ENCODE measurements at places on chromosomes 12 and 14.

DNA sequence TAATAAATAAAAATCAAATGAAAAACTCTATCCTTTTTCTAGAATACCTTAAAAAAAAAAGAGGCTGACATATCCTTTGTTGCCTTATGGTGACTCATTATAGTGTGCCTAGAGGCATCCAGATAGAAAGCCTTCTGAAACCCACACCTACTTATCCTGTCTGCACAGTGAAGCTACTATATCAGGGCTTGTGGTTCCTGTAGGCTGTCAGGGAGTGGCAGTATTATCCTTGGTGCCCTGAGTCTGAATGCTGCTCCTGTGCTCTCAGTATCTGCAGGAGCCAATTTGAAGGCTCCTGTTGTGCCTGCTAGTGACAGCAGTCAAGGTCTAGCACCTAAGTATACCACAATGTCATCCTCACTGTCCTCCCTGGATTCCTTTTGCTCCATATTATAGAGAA lies 168.4 kb upstream of the AVPR1A start:
- peak; percentile 4 for DNase-seq

- no peak for DNase-seq
Observed at GRCh38 chr14:85620947-85621346, 91.0 kb downstream of the FLRT2 start.

DNA sequence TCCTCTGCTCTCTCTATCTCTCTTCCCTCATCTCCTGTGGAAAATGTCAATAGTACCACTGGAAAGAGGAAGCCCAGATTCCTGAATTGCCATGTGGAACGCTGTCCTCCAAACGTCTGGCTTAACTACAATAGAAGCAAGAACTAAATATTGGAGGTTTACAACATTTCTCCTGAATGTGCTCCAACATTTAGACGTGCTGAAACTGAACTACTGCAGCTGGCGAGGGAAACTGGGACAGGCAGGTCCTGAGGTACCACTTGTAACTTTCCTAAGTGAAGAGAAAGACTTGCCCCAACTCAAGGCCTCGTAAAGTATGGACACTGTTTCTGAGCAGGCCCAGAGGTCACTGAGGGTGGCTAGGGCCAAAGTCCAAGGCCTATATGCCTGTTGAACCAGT lies 187.7 kb downstream of the NTF3 start:
- no peak for DNase-seq

GRCh38 chr14:29953501-29953900 lies 25.9 kb upstream of the PRKD1 start:
- no peak for DNase-seq

- no peak for DNase-seq
Observed at GRCh38 chr14:74913986-74914573, 9.0 kb downstream of the RPS6KL1 start.

GRCh38 chr12:121033625-121034349 lies 5.3 kb downstream of the OASL start:
- DNase-seq = no peak

- no peak for DNase-seq
Observed at GRCh38 chr12:39064708-39065107, 159.3 kb upstream of the CPNE8 start.

GRCh38 chr12:132391326-132392041 lies 62.1 kb upstream of the GALNT9 start:
- DNase-seq = no peak

GRCh38 chr14:24851837-24852236 lies 198.1 kb downstream of the STXBP6 start:
- no peak for DNase-seq

- DNase-seq = peak; percentile 27
Observed at GRCh38 chr12:56257491-56258067, 605 bp downstream of the ANKRD52 start.

DNA sequence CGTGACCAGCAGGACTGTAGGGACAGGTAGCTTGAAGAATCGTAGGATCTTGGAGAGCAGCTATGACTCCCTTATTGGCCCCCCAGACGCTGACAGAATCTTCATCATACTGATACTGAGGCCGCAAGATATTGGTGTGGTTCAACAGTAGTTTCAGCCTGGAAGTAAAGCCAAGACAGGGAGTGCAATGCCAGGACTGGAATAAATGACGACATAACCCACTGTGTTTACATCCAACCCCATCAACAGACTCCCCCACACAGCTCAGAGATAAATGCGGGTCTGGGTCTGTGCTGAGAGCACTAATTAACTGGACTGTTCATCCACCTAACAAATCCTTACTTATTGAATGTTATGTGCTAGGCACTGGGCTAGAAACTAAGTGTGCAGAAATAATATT lies 16.6 kb downstream of the NOXRED1 start:
- DNase-seq = no peak

GRCh38 chr12:123532019-123532418 lies 1.5 kb downstream of the RILPL1 start:
- DNase-seq = no peak

DNA sequence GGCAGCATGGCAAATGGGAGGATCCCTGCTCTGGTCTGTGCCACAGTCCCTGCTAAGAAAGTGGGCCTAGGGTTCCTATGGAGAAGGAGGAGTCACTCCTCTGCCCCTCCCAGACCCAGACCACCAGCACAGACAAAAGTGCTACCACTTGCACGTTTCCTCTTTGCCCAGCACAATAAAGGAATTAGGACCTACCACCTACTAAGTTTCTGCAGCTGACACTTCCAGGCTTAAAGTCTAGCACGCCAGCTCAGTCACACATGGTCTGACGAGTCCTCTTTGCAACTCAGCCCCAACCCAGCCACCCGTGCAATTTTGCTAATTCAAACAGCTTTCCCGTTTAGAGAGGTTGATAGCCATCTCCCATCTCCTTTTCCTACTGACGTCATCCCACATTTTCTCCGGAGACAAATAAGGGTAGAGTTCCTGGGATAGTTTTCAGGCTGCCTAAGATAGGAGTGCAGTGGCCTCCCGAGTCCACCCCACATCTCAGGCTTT lies 66.2 kb upstream of the PTGR2 start:
- DNase-seq = no peak

- DNase-seq = peak; percentile 75
Observed at GRCh38 chr12:128817111-128818015, 6.4 kb downstream of the SLC15A4 start.

GRCh38 chr14:33936391-33936790 lies 14.5 kb downstream of the EGLN3 start:
- no peak for DNase-seq

DNA sequence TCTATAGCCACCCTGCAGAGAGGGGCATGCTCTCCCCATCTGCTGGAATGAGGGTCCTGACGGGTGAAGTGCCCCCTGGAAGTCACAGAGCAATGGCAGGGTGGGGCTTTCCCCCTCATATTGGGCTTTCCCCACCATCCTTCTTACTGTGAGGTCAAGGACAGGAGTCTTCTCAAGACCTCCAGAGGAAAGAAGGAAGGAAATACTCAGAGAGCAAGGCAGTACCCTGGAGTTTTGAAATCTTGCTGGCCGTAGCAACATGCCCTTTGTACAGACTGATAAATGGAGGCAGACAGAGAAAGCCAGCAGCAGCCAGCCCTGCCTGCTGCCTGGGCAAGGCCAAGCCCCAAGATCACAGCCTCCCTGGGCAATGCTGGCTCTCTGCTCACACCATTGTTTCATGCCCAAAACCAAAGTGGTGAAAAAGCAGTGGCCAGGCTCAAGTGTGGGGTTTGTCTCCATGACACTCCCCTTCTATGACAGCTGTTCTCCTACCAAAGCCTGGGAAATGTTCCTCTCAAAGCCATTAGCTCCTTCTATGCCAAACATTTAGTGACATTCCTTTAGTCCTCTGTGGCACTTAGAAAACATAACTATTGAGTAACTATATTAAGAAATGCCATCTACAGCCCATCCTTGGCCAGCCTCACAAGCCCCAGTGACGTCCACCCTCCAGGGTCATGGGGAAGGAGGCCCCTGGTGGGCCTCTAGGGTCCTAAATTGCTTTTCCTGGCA lies 13.2 kb upstream of the ITPK1 start:
- no peak for DNase-seq

GRCh38 chr14:29927376-29928116 lies at the start of gene PRKD1:
Gene PRKD1 (minus strand): TSS chr14:29927847.
- DNase-seq = peak; percentile 42

GRCh38 chr12:57165741-57166140 lies 18.3 kb upstream of the LRP1-AS start:
- no peak for DNase-seq

DNA sequence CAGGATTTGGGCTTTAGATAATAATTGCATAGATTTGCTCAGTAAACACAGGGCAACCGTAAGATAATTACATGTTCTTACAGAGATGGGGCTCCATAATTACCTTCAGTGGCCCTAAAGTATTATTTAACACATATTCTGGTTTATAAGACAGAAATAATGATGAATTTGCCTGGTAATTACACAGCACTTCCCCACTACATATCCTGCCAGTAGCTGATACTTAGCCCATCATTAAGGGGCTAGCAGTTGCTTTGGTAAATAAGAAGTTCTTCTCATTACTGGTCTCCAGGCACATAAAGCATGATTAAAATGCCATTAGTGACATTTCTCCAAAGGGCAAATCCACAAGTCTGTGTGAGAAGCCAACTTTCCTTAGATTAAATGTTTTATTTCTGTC lies 158.7 kb downstream of the NUAK1 start:
- peak; percentile 68 for DNase-seq

- DNase-seq = no peak
Observed at GRCh38 chr14:84208451-84208850, 1321.5 kb upstream of the FLRT2 start.

- DNase-seq = no peak
Observed at GRCh38 chr14:45201905-45202304, 51.1 kb downstream of the MIS18BP1 start.

DNA sequence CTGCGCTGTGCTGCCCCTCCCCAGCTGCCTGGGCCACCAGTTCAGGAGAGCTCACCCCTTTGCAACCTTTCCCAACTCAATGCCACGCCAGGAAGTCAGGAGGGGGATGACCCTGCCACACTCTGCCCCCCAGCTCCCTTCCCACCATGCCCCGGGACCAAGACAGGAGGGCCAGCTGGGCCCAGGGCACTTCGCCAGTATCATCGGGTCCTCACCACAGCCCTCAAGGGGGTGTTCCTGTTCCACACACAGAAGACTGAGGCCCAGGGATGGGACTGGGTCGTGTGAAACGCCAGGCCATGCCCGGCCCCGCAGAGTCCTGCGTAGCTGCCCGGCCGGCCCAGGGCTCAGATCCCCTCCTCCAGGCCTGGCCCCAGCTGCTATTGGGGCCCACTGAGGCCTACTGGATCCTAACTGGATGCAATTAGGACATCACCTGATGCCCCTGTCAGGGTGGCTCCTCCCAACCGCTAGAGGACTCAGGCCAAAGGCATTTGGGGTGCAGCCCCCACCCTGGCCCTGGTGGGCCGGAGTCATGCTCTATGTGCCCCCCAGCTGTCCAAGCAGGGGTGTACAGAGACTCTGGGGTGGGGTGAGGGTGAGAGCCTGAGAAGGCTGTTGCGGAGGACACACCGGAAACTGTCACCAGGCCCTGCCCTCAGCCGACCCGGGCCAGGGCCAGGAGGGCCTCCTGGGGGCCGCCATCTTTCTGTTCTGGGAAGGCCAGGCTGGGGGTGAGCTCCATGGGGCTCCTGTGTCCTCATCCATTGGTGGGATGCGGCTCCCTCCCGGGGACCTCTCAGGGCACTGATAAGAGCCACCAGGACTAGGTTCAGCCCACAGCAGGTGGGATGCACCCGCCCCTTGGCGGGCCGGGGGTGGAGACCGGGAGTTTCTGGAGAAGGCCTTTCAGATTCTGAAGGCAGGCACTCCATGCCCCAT lies 29.3 kb upstream of the ANKRD9 start:
- no peak for DNase-seq

GRCh38 chr14:64946310-64947045 lies 3.9 kb upstream of the GPX2 start:
- DNase-seq = no peak

DNA sequence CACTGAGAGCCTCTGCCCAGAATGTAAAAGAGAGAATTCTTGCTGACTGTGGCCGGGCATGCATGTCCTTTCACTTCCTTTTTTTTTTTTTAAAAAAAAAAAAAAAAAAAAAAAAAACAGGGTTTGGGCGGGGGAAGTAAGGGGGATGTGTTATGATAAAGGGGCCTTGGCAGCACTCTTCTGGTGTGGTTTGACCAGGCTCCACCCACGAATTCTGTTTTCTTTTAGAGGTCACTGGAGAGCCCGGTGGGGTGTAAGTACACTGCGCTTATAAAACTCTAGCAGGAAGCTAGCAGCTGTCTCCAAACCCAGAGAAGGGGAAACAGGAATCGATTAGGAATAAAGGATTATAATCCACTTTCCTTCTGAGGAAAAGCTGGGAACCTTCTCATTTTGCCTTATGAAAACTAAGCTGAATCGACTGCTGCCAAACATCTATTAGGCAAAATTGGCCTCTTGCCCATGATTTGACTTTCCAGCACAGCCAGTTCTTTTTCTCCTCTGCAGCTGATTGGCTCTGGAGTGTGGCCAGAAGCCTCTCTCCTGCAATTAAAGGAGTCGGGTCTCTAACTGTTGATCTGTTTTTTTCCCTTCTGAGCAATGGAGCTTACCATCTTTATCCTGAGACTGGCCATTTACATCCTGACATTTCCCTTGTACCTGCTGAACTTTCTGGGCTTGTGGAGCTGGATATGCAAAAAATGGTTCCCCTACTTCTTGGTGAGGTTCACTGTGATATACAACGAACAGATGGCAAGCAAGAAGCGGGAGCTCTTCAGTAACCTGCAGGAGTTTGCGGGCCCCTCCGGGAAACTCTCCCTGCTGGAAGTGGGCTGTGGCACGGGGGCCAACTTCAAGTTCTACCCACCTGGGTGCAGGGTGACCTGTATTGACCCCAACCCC lies 27.7 kb upstream of the HIGD1C start:
- peak; percentile 93 for DNase-seq

DNA sequence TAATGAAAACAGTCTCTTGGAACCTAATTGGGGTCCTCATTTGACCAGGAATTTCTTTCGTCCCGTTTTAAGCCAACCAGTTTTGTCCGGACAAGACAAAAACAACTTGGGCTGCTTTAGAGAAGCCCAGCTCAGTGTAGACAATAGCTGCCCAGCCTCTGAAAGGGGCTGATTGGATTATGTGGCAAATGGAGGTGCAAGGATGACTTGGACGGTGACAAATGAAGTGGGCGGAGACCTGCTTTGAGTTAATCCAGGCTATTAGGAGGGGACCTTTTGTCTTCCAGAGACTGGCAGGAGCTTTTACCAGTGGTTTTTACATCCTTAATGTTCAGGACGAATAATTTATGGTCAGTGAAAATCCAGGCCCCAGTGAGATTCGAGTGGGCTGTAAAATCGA lies 4.8 kb downstream of the MEG3 start:
- DNase-seq = peak; percentile 42

DNA sequence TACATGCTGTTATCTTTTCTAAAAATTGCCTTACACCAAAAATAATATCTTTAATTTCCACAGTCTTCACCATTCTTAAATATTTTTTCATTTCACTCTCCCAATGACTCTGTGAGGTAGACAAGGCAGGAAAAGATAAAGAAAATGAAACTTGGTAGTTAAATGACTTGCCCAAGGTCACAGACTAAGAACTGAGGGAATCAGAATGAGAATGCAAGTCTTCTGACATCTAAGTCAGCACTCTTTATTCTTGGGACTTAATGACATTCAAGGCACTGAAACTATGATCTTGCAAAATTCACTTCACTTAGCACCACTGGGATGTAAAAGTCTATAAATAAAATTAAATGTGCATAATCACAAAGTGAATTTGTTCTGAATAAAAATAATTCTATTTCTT lies 104.5 kb downstream of the SLC2A13 start:
- DNase-seq = no peak

Data from NCI-H2081 (cell line).